ENCODE measurements at places on chromosomes 16 and 17.

DNA sequence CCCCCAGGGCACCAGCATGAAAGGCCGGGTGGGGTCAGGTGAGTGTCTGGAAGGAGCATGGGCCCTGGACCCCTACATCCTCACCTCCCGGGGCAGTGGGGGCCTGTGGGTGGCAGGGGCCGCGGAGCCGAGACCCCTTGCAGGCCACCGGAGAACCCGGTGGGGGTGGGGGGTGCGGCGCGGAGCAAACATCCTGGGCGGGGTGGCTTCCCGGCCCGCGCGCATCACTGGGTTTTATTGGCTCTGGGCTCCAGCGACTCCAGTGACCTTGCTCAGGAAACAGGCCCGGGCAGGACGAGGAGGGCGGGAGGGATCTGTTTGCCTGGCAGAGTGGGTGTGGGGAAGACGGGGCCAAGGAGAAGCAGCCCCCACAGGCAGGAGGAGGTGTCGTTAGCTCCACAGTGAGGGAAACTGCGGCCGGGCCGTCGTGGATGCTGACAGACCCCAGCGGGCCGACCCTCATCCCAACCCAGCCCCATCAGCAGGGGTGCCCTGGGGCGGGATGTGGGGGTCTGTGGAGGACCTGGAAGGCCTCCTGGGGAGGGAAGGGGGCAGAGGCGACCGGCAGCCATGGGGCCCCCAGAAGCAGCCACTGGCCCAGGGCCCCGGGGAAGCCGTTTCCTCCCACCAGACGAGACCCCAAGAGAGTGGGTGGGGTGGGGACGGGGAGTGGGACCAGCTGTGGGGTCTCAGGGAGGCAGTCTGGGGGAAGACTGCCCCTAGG lies 10.6 kb downstream of the SSTR5 start:
- no peak overlapping the region for H3K4me3 ChIP-seq
- H3K4me1 ChIP-seq = no peaks in the 10 kb centered on the region
- H3K27me3 ChIP-seq = peaks cover 5% of the 10 kb centered on the region
- H3K36me3 ChIP-seq = peaks cover 2% of the 10 kb centered on the region

GRCh38 chr16:72277749-72278148 lies 105.8 kb upstream of the PMFBP1 start:
- H3K36me3 ChIP-seq = peaks cover 2% of the 10 kb centered on the region
- no peak for DNase-seq
- no peaks in the 10 kb centered on the region for H3K4me1 ChIP-seq
- H3K4me3 ChIP-seq = no peak overlapping the region
- no peak overlapping the region for H3K27ac ChIP-seq
- no peaks in the 10 kb centered on the region for H3K27me3 ChIP-seq

DNA sequence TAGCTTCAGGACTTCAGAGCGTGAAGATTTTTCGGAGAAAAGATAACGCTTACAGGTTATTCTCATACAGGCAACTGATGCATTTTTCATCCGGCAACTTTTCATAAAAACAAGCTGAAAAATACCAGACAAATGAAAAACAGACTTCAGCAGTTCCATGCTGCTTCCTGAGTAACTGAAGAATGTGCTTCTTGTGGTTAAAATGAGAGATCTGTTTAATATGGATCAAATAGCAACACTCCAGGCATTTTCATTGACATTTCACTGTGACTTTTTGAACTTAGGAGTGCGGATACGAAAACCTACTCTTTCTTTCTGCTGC lies 705 bp upstream of the PITPNC1 start:
- peak overlapping the region; percentile 93 for H3K4me3 ChIP-seq
- H3K4me1 ChIP-seq = peaks cover 35% of the 10 kb centered on the region
- no peaks in the 10 kb centered on the region for H3K27me3 ChIP-seq
- H3K36me3 ChIP-seq = peaks cover 5% of the 10 kb centered on the region
- DNase-seq = no peak
- H3K27ac ChIP-seq = peak overlapping the region; percentile 82

DNA sequence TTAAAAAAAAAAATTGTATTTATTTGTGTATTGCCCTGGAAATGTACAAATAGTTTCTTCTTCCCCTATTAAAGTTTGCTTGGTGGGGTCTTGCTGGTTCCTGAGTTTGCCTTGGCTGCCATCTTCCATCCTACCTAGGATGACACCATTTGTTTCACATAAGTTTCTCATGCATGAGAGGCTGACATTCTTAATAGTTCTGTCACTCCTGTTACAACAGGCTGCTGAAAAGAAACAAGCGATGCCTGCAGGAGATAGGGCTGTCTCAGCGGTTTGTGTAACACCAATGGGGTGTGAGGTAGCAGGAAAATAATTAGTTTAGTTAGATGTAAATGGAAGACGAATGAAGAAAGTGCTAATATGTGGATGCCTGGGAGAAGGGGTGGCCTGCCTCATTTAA lies 1000.9 kb upstream of the RBFOX1 start:
- no peak for DNase-seq
- no peaks in the 10 kb centered on the region for H3K4me1 ChIP-seq
- H3K4me3 ChIP-seq = no peak overlapping the region
- H3K27me3 ChIP-seq = no peaks in the 10 kb centered on the region

- peaks cover 14% of the 10 kb centered on the region for H3K4me1 ChIP-seq
- H3K36me3 ChIP-seq = no peaks in the 10 kb centered on the region
- peak overlapping the region; percentile 79 for H3K27ac ChIP-seq
- no peaks in the 10 kb centered on the region for H3K27me3 ChIP-seq
These were observed 22.1 kb downstream of the FCSK start for GRCh38 chr16:70476272-70477020.

DNA sequence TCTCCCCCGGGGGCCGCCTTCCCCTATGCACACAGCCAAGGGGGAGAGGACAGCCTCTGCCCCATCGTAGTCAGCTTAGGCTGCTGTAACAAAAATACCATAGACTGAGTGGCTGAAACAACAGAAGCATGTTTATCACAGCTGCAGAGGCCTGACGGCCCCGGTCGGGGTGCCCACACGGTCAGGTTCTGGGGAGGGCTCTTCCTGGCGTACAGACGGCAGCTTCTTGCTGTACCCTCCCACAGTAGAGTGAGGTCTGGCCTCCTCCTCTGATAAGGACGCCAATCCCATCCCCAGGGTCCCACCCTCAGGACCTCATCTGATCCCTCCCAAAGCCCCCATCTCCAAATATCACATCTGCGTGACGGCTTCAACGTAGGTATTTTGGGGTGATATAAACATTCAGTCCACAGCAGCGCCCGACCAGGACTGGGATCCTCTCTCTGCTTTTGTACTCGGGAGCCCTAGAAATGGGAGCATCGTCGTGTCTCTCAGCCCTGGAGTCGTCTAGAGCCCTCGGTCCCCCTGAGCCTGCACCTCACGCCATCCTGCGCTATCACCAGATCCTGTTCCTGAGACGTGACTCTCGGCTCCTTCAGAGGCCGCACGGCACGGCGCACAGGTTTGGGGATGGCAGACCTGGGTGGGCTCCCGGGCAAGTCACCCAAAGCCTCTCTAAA lies 67.8 kb downstream of the RPH3AL start:
- H3K36me3 ChIP-seq = no peaks in the 10 kb centered on the region
- no peak for DNase-seq
- peaks cover 5% of the 10 kb centered on the region for H3K4me1 ChIP-seq
- H3K27ac ChIP-seq = no peak overlapping the region

DNA sequence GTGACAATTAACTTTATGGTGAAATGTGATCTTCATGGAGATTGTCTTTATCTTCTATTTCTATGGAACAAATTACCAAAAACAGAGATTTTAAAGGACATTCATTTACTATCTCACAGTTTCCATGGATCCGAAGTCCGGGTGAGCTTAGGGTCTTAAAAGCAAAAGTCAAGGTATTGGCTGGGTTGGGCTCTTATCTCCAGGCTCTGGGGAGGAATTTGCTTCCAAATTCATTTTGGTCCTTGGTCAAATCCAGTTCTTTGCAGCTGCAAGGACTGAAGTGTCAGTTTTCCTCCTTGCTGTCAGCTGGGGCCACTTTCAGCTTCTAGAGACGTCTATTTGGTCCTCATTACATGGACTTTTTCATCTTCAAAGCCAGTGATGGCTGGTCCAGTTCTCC lies 395.8 kb upstream of the MAF start:
- H3K27me3 ChIP-seq = no peaks in the 10 kb centered on the region
- no peaks in the 10 kb centered on the region for H3K36me3 ChIP-seq
- no peak for DNase-seq
- no peak overlapping the region for H3K4me3 ChIP-seq
- no peaks in the 10 kb centered on the region for H3K4me1 ChIP-seq
- no peak overlapping the region for H3K27ac ChIP-seq

DNA sequence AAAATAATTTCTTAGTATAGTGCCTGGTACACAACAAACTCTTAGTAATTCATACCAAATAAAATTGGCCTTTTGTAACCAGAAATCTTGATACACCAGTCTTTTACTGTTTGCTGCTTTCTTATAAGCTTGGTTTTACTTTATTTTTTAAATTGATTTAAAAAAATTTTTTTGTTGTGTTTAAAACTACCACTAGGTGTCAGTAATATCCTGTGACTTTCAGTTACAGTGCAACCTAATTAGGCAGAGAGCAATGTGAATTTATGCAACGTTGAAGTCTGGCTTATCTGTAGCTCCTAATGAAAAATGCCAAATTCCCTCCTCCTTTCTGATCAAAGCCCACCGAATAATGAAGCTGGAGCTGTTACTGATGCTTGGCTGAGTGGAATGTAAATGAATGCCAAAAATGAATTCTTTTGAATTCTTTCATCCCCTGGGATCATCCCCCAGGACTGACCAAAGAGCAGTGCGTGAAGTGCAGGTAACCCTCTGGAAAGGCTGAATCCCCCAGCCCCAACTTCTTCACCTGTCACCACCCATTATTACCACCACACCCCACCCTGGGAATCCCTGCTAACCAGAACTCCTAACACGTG lies 3.8 kb downstream of the ERCC4 start:
- no peak overlapping the region for H3K4me3 ChIP-seq
- peaks cover 6% of the 10 kb centered on the region for H3K36me3 ChIP-seq
- peak overlapping the region; percentile 47 for H3K27ac ChIP-seq
- no peak for DNase-seq

GRCh38 chr16:79309606-79310005 lies 290.9 kb downstream of the MAF start:
- H3K36me3 ChIP-seq = no peaks in the 10 kb centered on the region
- no peak overlapping the region for H3K4me3 ChIP-seq
- DNase-seq = no peak
- no peaks in the 10 kb centered on the region for H3K4me1 ChIP-seq
- H3K27me3 ChIP-seq = peaks cover 20% of the 10 kb centered on the region

DNA sequence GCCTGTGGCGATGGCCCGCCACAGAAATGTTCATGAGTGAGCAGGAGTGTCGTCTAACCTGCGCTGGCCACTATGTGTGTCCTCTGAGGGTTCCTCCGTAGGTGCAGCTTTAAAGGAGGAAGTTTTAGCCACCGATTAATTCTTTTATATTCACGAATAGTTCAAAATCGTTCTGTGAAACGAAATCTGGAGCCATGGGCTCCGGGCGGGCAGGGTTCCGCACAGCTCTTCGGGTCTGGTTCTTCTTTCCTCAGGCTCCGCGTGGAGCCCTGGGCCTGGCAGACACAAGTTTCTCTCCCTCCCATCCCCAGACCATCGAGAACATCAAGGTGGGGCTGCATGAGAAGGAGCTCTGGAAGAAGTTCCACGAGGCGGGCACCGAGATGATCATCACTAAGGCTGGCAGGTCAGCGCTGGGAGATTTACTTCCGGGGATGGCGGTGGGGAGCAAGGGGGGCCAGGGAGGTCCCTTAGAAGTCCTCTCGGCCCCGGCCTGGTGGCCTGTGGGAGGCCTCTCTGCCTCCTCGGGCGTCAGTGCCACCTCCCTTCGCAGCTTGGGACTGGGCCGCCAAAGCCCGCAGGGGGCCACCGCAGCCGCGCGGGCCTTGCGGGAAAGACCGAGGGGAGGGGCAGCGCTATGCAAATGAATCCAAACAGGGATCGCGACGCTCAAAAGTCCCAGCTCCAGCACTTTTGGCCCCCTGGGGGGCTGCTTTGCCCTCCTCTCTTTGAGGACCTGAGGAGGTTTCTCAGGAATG lies 5.2 kb downstream of the TBX4 start:
- H3K36me3 ChIP-seq = no peaks in the 10 kb centered on the region
- no peak overlapping the region for H3K27ac ChIP-seq
- H3K4me3 ChIP-seq = peak overlapping the region; percentile 55
- peaks cover 23% of the 10 kb centered on the region for H3K4me1 ChIP-seq
- DNase-seq = no peak

GRCh38 chr16:19760356-19761060 lies 42.4 kb downstream of the IQCK start:
- H3K4me3 ChIP-seq = no peak overlapping the region
- no peak for DNase-seq
- peaks cover 4% of the 10 kb centered on the region for H3K27me3 ChIP-seq
- no peak overlapping the region for H3K27ac ChIP-seq
- H3K4me1 ChIP-seq = no peaks in the 10 kb centered on the region

- H3K27me3 ChIP-seq = no peaks in the 10 kb centered on the region
- no peak for DNase-seq
- peaks cover 31% of the 10 kb centered on the region for H3K36me3 ChIP-seq
- peaks cover 2% of the 10 kb centered on the region for H3K4me1 ChIP-seq
These were observed 39.4 kb downstream of the LITAF start for GRCh38 chr16:11547118-11547916.

- peak overlapping the region; percentile 93 for H3K4me3 ChIP-seq
- peaks cover 37% of the 10 kb centered on the region for H3K4me1 ChIP-seq
- peak; percentile 92 for DNase-seq
These were observed 9.2 kb upstream of the TSPOAP1 start for GRCh38 chr17:58337600-58338453.

DNA sequence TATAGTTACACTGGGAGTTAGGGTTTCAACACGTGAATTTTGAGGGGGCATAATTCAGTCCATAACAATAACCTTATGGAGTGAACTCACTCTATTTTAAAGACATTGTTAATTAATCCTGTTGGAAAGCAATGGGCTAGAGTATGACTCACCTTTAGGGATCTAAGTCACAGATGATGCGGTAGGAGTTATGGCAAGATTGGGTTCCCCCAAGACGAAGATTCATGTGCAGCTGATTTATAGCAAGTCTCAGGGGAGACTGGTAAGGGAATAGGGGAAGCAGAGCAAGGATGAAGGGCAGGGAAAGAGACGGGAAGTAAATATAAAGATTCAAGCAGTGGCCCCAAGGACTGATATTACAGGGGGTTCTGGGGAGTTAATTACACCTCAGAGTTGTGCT lies 159.6 kb upstream of the DNAH9 start:
- no peaks in the 10 kb centered on the region for H3K4me1 ChIP-seq
- no peaks in the 10 kb centered on the region for H3K27me3 ChIP-seq
- H3K4me3 ChIP-seq = no peak overlapping the region
- no peak overlapping the region for H3K27ac ChIP-seq
- DNase-seq = no peak
- H3K36me3 ChIP-seq = no peaks in the 10 kb centered on the region

- no peaks in the 10 kb centered on the region for H3K4me1 ChIP-seq
- no peak overlapping the region for H3K27ac ChIP-seq
- no peak for DNase-seq
- H3K4me3 ChIP-seq = no peak overlapping the region
These were observed 23.5 kb downstream of the GSG1L start for GRCh38 chr16:28040039-28040438.

GRCh38 chr17:71600137-71600789 lies 520.6 kb upstream of the SOX9 start:
- H3K4me1 ChIP-seq = no peaks in the 10 kb centered on the region
- H3K27ac ChIP-seq = no peak overlapping the region
- no peak for DNase-seq
